NCI-H524 (cell line): ENCODE measurements at places on chromosomes 7 and 10.

- no peak for DNase-seq
Observed at GRCh38 chr10:75772153-75772887, 340.9 kb downstream of the LRMDA start.

- no peak for DNase-seq
Observed at GRCh38 chr7:151686016-151686766, 166.5 kb upstream of the RHEB start.

DNA sequence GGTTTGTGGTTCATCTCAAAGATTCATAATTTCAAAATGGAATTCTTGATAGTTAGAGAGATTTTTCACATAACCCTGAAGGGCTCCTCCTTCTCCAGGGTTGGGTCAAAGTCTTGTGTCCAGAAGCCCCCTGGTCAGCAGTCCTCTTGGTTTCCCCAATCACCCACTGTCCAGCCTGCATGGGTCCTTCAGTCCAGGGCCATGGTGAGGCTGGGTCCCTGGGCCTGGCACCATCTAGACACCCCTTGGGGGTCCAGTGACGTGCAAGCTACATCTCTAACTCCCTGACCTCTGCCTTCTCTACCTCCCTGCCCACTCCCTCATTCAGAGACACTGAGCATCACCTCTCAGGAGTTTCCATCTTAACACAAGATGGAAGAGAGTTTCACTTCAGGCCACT, 26.1 kb downstream of the ANXA8 start:
- no peak for DNase-seq

DNA sequence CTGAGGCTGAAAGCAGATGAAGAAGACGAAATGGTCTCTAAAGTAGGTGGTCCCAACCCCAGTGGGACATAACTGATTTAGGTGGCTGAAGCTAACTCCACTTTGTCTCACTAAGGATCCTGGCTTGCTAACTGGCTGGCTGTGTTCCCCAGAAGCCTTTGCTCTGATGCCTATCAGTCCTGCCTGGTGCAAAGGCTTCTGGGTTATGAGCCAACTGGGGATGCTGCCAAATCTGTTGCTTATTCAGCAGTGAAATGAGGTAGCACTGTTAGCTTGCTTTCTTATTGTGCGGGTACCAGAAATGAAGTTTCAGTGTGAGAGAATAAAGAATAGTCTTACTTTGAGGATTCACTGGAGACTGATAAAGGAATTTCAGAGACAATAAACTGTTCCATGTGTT, 18.1 kb downstream of the PRKG1 start:
- DNase-seq, result no peak

GRCh38 chr7:464454-465401, 54.9 kb downstream of the PDGFA start:
- DNase-seq, result no peak

DNA sequence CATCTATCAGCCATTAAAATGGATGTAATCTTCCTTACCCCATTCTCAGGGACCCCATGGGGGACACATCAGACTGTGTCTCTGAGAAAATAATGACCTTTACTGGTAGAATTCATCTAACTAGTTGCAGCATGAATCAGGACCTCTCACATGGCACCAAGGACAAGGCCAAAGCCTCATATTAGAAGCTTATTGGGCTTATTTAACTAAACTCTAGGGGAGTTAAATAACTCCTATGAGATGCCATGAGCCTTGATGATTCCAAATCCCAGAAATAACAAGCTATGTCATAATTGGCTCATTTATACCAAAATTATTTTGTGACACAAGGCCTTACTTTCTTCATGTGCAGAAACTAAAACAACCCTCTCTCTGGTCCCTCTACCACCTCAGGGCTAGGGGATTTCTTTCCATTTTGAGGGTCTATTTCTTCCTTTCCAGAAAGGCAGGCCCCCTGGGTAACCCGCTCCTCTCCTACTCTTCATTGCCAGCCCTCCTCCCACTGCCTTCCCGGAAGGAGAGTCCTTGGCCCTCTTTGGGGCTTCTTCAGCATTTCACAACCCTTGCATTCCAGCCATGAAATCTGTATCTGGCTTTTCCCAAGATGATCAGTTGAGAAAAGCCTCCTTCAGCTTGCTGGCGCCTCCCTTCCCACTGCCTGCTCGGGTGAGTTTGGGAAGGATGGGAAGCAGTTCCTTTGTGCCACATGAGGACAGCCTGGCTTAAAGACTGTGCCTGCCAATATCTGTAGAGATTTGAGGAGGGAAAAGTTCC, 41.8 kb upstream of the TRIM8 start:
- no peak for DNase-seq

- no peak for DNase-seq
Observed at GRCh38 chr7:149448961-149449360, 11.9 kb downstream of the ZNF777 start.

GRCh38 chr7:84509522-84509921, 314.9 kb upstream of the SEMA3A start:
- DNase-seq, result no peak

DNA sequence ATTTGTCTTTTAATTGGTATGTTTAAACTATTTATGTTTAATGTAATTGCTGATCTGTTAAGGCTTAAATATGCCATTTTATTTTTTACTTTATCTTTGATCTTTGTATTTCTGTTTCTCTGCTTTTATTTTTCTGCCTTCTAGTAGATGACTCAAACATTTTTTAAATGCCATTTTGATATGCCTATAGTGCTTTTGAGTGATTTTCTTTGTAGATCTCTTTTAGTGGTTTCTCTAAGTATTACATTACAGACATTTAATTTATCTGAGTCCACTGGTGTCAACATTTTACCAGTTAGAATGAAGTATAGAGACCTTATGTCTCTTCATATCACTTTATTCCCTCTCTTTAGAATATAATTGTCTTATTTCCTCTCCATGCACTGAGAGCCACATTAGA, 32.7 kb downstream of the IL6 start:
- DNase-seq, result no peak

DNA sequence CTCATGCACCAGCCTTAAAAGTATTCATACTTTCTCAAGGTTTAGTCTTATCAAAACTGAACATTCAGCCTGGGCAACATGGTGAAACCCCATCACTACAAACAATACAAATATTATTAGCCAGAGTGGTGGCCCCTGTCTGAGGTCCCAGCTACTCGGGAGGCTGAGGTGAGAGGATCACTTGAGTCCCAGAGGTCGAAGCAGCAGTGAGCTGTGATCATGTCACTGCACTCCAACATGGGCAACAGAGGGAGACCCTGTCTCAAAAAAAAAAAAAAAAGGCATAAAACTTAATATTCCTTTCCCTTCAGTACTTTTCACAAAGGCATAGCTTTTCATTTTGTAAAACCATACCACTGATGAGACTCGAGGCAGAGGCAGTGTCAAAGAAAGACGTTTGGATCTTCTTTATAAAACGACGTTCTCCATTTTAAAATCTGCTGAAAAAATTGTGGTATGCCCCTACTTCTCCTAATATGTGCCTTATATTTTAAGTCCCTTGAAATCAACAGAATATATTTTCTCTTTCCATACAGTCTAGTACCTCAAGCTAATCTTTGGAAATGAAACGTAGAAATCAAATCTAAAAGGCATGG, 1.9 kb downstream of the NSUN6 start:
- no peak for DNase-seq
